HT-29 (cell line): ENCODE measurements at places on chromosomes 12 and 14. TPM values are rescaled to one million over a fixed set of nuclear protein-coding genes. Genes with fewer than 3 reads are reported as not detected.

KLHL33 gene
- not detected in 2 replicates for total RNA-seq

ANKRD9 gene
- 40.8 and 44.0 TPM in 2 replicates for total RNA-seq

ZNF641 gene
- total RNA-seq = 7.5 and 7.7 TPM in 2 replicates

GPR162 gene
- not detected in 2 replicates for total RNA-seq

ZC2HC1C gene
- total RNA-seq = 1.6 and 4.1 TPM in 2 replicates

OTX2 gene
- total RNA-seq = not detected in 2 replicates

GALC gene
- total RNA-seq = not detected in 2 replicates

OTOGL gene
- 0.13 and 0.18 TPM in 2 replicates for total RNA-seq

PKP2 gene
- 34.0 and 34.4 TPM in 2 replicates for total RNA-seq

TAS2R43 gene
- 0.51 and 1.7 TPM in 2 replicates for total RNA-seq

TAS2R10 gene
- 0.21 and 0.36 TPM in 2 replicates for total RNA-seq

PTHLH gene
- total RNA-seq = 0.46 and 1.6 TPM in 2 replicates

TSPAN9 gene
- 11.3 and 12.0 TPM in 2 replicates for total RNA-seq

TRIM9 gene
- not detected in 2 replicates for total RNA-seq

ZNF891 gene
- total RNA-seq = 0.50 and 0.61 TPM in 2 replicates

TCP11L2 gene
- 8.0 and 8.7 TPM in 2 replicates for total RNA-seq

TBK1 gene
- total RNA-seq = 13.2 and 13.7 TPM in 2 replicates

ZC3H10 gene
- 3.9 and 4.1 TPM in 2 replicates for total RNA-seq

TSPAN8 gene
- 261 and 269 TPM in 2 replicates for total RNA-seq

CLEC4E gene
- total RNA-seq = not detected in 2 replicates

NUAK1 gene
- 0.91 and 1.3 TPM in 2 replicates for total RNA-seq

CCDC184 gene
- not detected in 2 replicates for total RNA-seq

KRT2 gene
- total RNA-seq = not detected in 2 replicates

SPIC gene
- not detected in 2 replicates for total RNA-seq

SIX4 gene
- total RNA-seq = 7.5 and 8.1 TPM in 2 replicates

HRK gene
- not detected in 2 replicates for total RNA-seq

TCTN2 gene
- total RNA-seq = 6.1 and 6.6 TPM in 2 replicates

DGLUCY gene
- 30.4 and 37.9 TPM in 2 replicates for total RNA-seq

TMEM233 gene
- not detected in 2 replicates for total RNA-seq

LMO3 gene
- not detected in 2 replicates for total RNA-seq

ASB2 gene
- total RNA-seq = 0.05 and 0.16 TPM in 2 replicates

LTBP2 gene
- 0.31 and 2.6 TPM in 2 replicates for total RNA-seq

GNB3 gene
- 0.97 TPM in 1 of 2 replicates, not detected in the other for total RNA-seq
